Osteocyte (in vitro differentiated cells): ENCODE measurements at places on chromosomes 2 and 18. TPM values are rescaled to one million over a fixed set of nuclear protein-coding genes. Genes with fewer than 3 reads are reported as not detected.
A peak's percentile ranks its signal among the peaks of the same experiment; 100 is the strongest.

ST8SIA5 gene
- 0.30 and 0.76 TPM in 2 replicates for total RNA-seq

ABCB11 gene
- not detected in 2 replicates for total RNA-seq

ZNF407 gene
- total RNA-seq: 13.6 and 14.2 TPM in 2 replicates

NOL4 gene
- not detected in 2 replicates for total RNA-seq

HAAO gene
- 0.73 and 1.1 TPM in 2 replicates for total RNA-seq

DNAJC5G gene
- not detected in 2 replicates for total RNA-seq

COLEC11 gene
- total RNA-seq: not detected in 2 replicates

NEB gene
- 0.40 and 1.3 TPM in 2 replicates for total RNA-seq

FBXO48 gene
- total RNA-seq: 0.81 and 1.0 TPM in 2 replicates

VAMP5 gene
- not detected in 2 replicates for total RNA-seq

ONECUT2 gene
- total RNA-seq: 0.03 and 0.05 TPM in 2 replicates

DNA sequence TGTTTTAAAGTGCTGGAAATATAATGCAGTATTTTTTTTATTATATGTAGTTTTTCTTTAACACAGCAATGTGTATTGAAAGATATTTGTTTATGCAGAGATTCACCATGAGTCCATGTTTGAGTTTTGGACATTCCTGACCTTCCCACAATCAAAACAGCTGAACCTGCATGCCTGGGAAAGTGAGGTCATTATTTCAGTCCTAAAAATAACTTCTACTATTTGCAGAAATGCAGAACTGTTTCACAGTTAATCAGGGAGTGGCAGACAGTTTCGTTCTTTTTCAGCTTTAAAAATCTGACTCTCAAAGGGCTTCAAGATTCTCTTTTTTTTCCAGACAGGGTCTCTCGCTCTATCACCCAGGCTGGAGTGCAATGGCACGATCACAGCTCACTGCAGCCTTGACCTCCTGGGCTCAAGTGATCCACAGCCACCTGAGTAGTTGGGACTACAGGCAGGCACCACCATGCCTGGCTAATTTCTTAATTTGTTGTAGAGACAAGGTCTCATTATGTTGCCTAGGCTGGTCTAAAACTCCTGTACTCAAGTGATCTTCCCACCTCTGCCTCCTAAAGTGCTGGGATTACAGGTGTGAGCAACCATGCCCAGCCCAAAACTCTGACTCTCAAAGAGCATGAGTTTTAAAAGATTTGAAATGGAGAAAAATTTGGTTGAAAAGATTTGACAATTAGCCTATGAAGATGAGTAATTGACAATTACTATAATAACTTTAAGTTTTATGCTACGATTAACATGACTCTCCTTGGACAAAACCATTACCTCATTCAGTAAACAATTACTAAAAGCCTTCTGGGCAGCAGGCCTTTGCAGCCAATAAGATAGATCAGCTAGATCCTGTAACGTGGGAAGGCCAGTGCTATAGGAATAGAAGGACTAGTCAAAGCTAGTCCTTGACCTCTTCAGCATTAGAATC, 5.0 kb upstream of the MYL12B start:
- peaks cover 56% of the 10 kb centered on the region for H3K36me3 ChIP-seq
- no peak for DNase-seq
- peak overlapping the region; percentile 67 for H3K27ac ChIP-seq
- peaks cover 67% of the 10 kb centered on the region for H3K4me1 ChIP-seq

DNA sequence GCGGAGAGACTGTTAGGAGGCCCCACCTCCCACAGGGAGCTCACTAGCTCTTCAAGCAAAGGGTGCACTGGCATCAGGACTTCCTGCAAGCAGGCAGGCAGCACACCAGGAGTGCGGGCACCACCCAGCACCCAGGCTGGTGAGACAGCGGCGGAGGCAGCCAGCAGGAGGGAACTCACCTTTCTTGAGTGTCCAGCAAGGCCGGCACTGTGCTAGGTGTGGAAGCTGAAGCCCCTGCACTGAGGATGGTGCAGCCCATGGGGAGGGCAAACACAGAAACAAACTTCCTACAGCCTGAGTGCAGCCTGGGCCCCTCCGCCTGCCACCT, 100.7 kb upstream of the ID2 start:
- H3K4me1 ChIP-seq: peaks cover 6% of the 10 kb centered on the region
- no peaks in the 10 kb centered on the region for H3K36me3 ChIP-seq
- H3K27ac ChIP-seq: no peak overlapping the region
- peak; percentile 80 for DNase-seq
- H3K27me3 ChIP-seq: peaks cover 8% of the 10 kb centered on the region
- no peak overlapping the region for H3K4me3 ChIP-seq

DNA sequence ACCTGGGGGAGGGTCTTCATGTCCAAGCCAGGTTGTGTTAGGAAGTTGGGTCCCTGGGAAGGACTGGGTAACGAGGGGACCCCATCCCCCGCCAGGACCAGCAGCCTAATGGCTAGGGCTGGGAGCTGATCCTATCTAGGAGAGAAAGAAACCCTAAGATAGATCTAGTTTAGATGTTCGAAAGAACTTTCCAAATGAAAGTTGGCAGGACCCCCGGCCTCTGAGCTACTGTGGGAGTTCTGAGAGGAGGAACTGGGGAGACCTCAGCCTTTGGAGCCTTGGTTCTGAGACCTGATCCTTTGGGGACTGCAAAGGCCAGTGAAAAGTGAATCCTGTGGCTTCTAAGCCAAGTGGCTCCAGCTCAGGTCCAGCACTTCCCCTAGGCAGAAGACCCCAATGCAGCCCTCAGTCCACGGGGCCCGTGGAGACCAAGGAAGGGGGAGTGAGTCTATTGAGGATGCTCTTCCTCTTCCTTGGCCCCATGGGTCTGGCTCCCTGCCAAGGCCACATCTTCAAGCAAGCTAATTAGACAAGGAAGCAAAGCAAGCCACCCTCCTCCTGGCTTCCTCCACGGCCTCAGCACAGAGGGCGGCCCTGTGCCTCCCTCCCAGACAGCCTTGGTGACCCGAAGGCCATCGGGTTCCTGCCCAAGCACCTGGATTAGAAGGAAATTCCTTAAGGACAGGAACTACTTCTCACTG, 23.5 kb downstream of the CCT7 start:
- peaks cover 7% of the 10 kb centered on the region for H3K27me3 ChIP-seq
- H3K4me1 ChIP-seq: no peaks in the 10 kb centered on the region
- no peak for DNase-seq
- no peak overlapping the region for H3K27ac ChIP-seq
- H3K4me3 ChIP-seq: no peak overlapping the region

DNA sequence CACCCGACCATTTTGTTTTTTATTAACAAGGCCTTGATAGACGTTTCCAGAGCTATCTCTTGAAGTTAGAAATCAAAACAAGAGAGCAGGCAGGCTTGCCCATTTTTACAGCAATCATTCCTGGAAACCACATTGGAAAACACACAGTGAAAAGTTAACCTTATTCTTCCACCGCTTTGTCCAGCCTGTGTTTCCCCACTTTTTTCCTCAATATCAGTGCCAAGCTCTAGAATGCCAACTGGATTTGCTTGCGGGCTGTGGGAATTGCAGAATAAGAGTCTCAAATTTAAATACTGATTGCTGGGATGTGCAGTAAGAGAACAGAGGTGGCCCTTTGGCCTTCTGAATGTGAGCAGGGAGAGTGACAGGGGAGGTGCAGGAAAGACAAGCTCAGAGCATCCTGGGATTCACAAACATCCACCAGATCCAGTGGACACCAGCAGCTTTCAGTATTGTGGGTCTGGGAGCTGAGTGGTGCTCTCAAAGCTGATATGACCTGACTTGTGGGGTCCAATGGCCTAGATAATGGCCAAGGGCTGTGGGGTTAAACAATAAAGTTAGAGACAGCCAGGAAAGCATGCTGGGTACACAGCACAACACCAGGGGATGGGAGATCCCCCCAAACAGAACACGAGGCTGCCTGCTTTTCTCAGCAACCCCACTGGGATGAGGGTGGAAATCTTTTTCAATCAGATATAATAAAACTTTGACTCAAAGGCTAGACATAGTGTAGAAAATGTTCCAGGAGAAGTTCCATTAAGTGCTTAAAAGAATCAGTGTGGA, 15.5 kb downstream of the CYP1B1 start:
- no peaks in the 10 kb centered on the region for H3K27me3 ChIP-seq
- H3K27ac ChIP-seq: no peak overlapping the region
- peaks cover 18% of the 10 kb centered on the region for H3K4me1 ChIP-seq
- no peak for DNase-seq
- peaks cover 16% of the 10 kb centered on the region for H3K36me3 ChIP-seq
- H3K4me3 ChIP-seq: no peak overlapping the region

GRCh38 chr2:171307560-171307959, 126.2 kb downstream of the METTL8 start:
- DNase-seq: no peak
- H3K36me3 ChIP-seq: peaks cover 17% of the 10 kb centered on the region
- no peaks in the 10 kb centered on the region for H3K27me3 ChIP-seq
- no peak overlapping the region for H3K4me3 ChIP-seq

GRCh38 chr2:43692428-43692994, 16.3 kb upstream of the C1GALT1C1L start:
- no peaks in the 10 kb centered on the region for H3K4me1 ChIP-seq
- H3K27ac ChIP-seq: no peak overlapping the region
- H3K4me3 ChIP-seq: no peak overlapping the region
- peaks cover 4% of the 10 kb centered on the region for H3K27me3 ChIP-seq
- DNase-seq: no peak

DNA sequence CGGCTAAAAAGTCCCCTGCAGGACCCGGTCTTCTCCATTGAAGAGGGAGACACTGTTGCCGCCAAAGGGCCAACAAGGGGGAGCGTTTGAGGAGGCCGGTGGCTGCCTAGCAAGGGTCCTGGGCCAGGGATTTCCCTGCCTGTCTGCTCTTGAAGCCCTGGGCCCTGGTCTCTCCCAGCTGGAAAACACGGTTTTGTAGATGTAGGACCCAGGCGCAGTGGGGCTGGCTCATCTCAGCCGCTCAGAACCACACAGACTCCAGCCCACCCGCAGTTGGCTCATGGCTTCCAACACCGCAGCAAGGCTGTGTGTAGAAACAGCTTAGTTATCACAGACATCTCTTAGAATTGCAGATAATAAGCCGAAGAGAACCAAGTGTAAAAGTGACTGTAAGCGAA, 57.1 kb upstream of the TWIST2 start:
- DNase-seq: no peak
- H3K27ac ChIP-seq: no peak overlapping the region
- peaks cover 27% of the 10 kb centered on the region for H3K27me3 ChIP-seq
- peaks cover 8% of the 10 kb centered on the region for H3K4me1 ChIP-seq
- H3K4me3 ChIP-seq: no peak overlapping the region

GRCh38 chr18:21163647-21164547, 52.3 kb upstream of the ROCK1 start:
- no peak overlapping the region for H3K27ac ChIP-seq
- peaks cover 8% of the 10 kb centered on the region for H3K4me1 ChIP-seq
- no peak for DNase-seq
- H3K4me3 ChIP-seq: no peak overlapping the region
- H3K36me3 ChIP-seq: no peaks in the 10 kb centered on the region

DNA sequence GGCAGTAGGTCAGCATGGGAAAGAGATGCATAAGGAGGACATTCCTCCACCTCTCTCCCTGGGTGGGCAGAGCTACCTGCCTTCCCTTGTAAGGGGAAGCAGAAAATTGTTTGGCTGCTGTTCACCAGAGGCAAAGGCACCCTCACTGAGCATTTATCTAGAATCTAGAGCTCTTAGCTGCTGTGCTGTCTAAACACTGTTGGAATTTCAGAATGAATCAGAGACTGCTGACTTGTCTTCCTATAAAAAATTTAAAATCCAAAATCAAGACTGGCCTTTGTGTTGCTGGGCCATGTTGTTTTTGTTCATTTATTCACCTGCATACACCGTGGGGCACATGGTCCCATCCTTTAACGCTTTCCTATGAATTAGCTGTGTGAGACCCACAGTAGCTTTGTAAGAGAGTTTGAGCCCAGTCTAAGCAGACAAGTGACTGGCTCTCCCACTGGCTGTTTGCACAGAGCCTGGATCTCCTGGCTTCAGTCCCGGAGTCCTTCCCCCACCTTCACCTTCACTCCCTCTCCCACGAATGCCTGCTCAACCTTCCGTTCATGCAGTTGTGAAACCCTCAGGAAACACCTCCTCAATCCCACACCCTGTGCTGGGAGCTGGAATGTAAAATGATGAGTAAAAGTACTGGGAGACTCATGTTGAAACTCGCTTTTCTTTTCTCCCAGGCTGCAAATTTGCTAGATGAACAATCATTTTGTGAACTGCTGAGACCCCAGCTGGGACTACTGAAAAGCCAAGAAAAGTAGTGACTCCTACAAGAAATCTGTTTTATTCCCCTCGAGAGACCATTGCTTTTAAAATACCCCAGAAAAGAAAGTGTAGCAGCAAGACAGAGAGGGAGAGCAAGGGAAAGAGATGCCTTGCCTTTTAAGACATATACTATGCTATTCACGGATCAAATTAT, 76.2 kb downstream of the FAM168B start:
- no peak overlapping the region for H3K4me3 ChIP-seq
- no peaks in the 10 kb centered on the region for H3K4me1 ChIP-seq
- peaks cover 30% of the 10 kb centered on the region for H3K27me3 ChIP-seq
- H3K36me3 ChIP-seq: no peaks in the 10 kb centered on the region

GRCh38 chr2:26934335-26934724, 36.1 kb upstream of the MAPRE3 start:
- H3K27me3 ChIP-seq: peaks cover 30% of the 10 kb centered on the region
- H3K4me3 ChIP-seq: no peak overlapping the region
- H3K27ac ChIP-seq: no peak overlapping the region
- H3K4me1 ChIP-seq: no peaks in the 10 kb centered on the region
- DNase-seq: peak; percentile 73
- H3K36me3 ChIP-seq: no peaks in the 10 kb centered on the region

GRCh38 chr2:10530607-10531239, 82.6 kb upstream of the ODC1 start:
- no peaks in the 10 kb centered on the region for H3K4me1 ChIP-seq
- H3K4me3 ChIP-seq: no peak overlapping the region
- DNase-seq: no peak
- H3K36me3 ChIP-seq: no peaks in the 10 kb centered on the region
- H3K27me3 ChIP-seq: no peaks in the 10 kb centered on the region

DNA sequence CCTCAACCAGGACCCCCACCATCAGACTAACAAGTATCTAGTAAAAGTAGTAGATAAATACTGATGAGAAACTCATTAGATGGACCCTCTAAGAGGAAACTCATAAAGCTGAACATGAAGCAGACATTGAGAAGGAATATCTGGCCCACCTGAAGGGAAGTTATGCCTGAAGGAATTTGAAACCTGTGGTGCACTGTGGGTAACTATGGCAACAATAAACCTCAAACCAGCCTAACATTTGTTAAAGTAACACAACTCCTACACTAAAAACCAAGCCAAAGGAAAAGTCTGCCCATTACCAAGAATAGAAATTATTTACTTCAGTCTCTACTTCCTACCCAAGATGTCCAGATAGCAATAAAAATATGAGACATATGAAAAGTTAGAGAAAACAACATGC, 43.4 kb downstream of the KIAA1328 start:
- no peaks in the 10 kb centered on the region for H3K27me3 ChIP-seq
- no peak overlapping the region for H3K4me3 ChIP-seq
- H3K4me1 ChIP-seq: no peaks in the 10 kb centered on the region
- H3K27ac ChIP-seq: no peak overlapping the region
- peaks cover 11% of the 10 kb centered on the region for H3K36me3 ChIP-seq
- DNase-seq: no peak

- no peaks in the 10 kb centered on the region for H3K27me3 ChIP-seq
- peaks cover 28% of the 10 kb centered on the region for H3K4me1 ChIP-seq
- peaks cover 2% of the 10 kb centered on the region for H3K36me3 ChIP-seq
- H3K27ac ChIP-seq: no peak overlapping the region
Measured at GRCh38 chr18:33923980-33924379, 300.7 kb downstream of the NOL4 start.

- no peak for DNase-seq
- no peak overlapping the region for H3K27ac ChIP-seq
- H3K36me3 ChIP-seq: no peaks in the 10 kb centered on the region
- no peaks in the 10 kb centered on the region for H3K27me3 ChIP-seq
Measured at GRCh38 chr2:36973320-36973719, 7.0 kb upstream of the STRN start.
